ENCODE measurements at places on chromosomes 16 and 17.
A peak's percentile ranks its signal among the peaks of the same experiment; 100 is the strongest.

GRCh38 chr16:11727796-11728543 is 14.7 kb downstream of the TXNDC11 start:
- DNase-seq: no peak

DNA sequence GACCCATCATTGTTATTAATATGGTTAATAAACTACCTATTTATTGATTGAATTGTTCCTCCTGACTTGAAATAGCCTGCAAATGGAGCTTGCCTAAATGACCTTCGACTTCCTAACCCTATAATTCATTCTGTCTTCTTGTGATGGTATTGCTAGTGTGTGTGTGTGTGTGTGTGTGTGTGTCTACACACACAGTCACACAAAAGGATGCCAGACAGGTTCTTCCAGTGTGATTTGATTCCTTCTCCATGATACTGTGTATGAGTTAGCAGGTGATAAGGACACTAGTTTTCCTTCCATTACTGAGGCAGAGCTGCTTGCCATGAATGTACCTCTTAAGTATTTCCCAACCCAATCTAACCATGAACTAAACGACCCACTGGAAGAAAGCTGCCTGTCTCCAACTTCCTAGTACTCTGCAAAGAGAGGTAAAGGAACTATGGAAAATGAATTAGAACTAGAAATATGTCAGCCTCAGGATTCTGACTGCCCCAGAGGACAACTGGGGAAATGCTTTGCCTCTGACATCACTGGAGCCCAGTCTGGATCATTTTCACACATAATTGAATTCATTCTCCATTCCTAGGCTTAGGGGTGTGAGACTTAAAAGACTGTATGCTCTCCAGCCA is 3.5 kb upstream of the CDC6 start:
- no peak for DNase-seq

- DNase-seq: no peak
Observed at GRCh38 chr17:68868708-68869107, 86.5 kb downstream of the ABCA8 start.

DNA sequence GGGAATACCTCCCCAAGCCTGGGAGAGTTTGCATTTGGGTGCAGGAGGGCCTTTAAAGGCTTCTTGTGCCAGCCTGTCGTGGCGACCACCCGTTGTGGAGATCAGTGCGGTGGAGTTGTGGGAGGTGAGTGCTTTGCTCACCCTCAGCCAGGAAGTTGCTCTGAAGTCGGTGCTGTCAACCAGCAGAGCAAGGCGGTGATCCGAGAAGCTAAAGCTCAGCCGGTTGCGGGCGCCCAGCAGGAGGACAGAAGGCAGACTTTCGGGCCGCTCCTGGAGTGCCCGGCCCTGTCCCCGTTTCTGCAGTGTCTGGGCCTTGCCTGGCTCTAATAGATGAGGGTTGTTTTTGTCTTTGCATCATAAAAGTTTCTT is 1.4 kb downstream of the UBE2I start:
- no peak for DNase-seq

DNA sequence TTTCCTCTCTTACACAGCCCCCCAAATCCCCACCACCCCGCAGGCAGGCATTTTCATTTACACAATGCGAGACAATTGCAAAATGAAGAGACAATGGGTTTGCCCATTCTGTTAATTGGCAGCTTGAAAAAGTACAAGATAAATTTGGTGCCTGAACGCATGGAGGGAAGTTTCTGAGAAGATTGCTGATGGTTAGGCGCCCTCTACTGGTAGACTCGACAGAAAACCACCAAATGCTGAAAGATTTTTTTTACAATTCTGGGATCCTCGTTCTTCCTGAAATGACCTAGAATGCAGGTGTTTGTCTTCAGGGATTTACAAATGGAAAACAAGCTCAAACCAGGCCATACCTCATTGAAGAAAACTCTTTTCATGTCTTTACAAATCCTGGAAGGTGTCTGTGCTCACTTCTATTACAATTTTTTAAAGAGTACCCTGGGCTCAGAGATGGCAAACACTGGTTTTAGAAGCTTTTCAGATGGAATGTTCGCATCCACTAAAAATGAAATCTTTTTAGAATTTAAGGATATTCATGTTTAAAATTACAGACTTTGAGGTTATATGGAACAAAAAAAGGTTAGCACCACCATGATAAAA is 338.5 kb downstream of the PMP22 start:
- peak; percentile 75 for DNase-seq

DNA sequence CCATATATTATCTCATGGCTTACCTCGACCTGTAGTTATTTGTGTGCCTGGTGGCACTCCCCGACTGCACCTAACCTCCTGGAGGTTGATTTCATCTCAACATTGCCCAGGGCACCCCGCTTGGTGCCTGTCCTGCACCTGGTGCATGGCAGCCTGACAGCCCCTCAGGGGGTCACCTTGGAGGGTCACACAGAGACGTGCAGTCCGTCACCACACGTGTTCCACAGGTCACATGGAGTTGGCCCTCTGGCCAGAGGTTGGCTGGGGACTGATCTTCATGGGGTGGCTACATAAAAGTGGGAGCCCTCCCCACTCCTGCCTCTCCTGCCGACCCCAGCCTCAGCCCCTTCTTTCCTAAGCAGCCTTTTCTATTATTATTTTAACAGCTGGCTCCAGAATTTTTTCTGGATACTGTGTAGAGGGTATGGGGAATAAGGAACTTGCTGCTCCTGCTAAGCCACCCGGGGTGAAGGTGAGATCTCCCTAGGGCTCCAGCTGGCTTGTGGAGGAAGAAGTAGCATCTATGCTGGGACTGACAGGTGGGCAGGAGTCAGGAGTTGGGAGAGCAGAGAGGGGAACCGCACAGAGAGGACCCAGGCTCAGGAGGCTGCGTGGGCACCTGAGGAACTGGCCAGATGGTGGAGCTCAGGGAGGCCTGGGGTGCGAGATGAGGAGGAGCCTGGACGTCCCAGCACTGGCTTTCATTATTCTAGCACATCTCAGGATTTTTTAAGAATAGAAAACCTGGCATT is 12.5 kb upstream of the NKD1 start:
- DNase-seq: no peak

DNA sequence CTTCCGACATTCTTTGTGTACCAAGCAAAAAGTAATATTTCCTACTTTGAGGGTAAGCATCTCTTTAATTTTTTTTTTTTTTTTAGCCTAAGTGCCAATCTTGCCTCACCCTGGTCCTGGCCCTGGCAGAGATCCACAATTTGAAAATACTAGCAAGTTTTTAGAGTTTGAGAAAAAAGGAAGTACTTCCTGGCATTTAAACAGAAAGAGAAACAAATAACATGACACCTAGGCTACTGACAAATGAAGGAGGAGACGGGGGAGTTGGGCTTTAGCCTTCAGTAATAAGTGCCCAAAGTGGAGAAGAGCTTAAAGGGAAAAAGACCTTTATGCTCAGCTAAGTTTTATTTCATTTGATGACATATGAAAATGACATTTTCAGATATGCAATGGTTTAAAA is 92.8 kb downstream of the HS3ST3A1 start:
- DNase-seq: no peak

- DNase-seq: no peak
Observed at GRCh38 chr16:57324749-57325148, 33.8 kb upstream of the CCL22 start.

DNA sequence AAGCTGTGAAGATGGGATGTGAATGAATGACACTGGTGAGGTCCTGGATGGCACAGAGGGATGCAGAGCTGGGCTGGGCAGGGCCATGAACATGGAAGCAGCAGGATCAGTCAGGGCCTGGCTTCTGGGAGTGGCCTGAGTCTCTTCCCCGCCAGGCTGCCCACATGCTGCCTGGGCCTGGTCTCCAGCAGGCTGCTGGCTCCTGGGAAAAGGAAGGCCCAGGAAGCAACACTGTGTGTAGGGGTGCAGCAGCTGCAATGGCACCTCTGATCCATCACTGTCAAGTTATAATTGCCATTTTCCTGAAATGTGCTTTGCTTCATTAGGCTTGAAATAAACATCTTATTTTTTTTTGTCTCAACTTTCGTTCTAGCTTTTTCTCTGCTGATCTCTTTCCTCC is 260.2 kb upstream of the N4BP1 start:
- no peak for DNase-seq

- peak; percentile 72 for DNase-seq
Observed at GRCh38 chr17:56653877-56654276, 60.4 kb downstream of the NOG start.

- DNase-seq: no peak
Observed at GRCh38 chr17:36475346-36475970, 11.0 kb upstream of the ZNHIT3 start.

GRCh38 chr16:76768316-76768715 is 422.7 kb upstream of the MON1B start:
- DNase-seq: no peak

DNA sequence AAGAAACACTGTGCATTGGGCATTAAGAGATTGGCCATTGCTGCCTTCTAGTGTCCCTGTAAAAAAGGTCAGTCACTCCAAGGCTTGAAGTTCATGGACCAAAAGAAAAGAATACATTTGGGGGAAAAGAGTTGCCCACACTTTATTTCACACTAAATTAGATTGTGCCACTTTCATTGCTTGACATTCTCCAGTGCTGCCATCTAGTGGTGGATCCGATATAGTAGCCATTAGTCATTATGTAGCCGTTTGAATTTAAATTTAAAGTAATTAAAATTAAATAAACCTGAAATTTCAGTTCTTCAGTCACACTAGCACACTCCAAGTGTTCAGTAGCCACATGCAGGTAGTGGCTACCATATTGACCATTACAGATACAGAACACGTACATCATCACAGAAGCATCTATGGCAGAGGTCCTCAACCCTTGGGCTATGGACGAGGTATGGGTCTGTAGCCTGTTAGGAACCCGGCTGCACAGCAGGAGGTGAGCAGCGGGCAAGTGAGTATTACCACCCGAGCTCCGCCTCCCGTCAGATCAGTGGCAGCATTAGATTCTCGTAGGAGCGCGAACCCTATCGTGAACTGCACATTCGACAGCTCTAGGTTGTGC is 21.9 kb upstream of the CDH5 start:
- peak; percentile 31 for DNase-seq

DNA sequence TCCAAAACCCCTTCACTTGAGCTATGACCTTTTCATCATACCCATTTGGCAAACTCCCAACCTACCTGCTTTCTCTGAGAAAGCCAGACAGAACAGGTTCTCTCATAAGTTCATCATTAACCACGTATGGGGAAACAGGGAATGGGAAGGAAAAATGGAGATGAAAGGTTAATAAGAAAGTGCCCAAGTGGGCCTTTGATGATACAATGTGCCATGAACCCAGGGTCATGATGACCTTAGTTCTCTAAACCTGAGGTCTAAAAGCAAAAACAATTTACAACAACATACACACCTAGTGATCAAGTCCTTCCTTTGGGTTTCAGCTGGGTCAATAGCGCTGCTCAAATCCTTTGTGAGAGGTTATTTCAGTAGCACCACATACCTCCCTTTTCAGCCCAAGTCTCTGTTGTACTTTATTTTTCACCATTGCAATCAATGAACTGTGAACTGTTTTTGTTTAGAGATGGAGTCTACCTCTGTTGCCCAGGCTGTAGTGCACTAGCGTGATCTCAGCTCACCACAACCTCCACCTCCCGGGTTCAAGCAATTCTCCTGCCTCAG is 14.5 kb upstream of the RANGRF start:
- no peak for DNase-seq

DNA sequence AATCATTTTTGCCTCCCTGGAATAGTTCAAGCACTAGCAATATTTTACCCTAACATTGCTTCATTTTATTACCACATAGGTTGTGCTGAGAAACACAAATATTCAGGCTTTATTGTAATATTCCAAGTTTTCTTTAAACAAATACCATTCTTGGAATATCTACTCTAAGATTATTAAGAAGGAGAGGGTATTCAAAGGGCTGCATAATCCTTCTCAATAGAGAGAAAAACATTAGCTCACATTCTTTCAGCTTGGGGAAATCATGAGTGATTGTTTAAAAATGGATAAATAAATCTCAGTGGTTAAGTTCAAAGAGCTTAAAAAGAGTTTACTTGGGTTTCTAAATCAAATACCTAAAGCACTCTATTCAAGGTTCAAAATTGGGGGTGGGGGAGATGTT is 111.9 kb upstream of the CORO6 start:
- no peak for DNase-seq

DNA sequence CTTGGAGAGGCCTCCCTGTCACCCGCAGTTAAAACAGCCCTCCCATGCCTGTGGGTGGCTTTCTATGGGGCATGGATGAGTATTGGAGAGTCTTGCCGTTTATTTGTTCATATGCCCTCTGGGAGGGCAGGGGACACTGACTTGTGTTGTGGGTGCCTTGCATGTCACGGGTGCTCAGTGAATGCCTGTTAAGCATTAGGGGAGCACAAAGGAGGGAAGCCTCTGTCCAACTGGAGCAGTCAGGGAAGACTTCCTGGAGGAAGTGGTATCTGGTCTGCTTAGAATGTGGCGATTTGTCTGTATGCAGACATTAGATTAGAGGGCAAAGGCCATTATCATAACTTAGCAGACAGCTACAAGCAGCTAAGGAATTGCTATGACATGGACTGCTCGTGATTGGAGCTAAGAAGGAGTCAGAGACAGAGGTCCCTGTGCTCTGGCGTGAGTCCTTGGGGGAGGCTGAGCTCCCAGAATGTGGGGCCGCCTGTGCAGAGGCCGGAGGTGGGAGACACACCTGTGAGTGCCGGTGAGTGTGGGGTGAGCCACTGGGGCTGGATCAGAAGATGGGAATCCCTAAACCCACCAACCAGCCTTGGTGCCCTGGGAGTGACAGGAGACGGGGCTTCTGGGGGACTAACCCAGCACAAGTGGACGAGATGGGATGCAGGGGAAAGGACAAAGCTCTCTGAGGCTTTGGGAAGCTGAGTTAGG is 286.1 kb downstream of the SEC14L1 start:
- DNase-seq: no peak

- DNase-seq: no peak
Observed at GRCh38 chr17:1504866-1505265, 11.5 kb downstream of the INPP5K start.

DNA sequence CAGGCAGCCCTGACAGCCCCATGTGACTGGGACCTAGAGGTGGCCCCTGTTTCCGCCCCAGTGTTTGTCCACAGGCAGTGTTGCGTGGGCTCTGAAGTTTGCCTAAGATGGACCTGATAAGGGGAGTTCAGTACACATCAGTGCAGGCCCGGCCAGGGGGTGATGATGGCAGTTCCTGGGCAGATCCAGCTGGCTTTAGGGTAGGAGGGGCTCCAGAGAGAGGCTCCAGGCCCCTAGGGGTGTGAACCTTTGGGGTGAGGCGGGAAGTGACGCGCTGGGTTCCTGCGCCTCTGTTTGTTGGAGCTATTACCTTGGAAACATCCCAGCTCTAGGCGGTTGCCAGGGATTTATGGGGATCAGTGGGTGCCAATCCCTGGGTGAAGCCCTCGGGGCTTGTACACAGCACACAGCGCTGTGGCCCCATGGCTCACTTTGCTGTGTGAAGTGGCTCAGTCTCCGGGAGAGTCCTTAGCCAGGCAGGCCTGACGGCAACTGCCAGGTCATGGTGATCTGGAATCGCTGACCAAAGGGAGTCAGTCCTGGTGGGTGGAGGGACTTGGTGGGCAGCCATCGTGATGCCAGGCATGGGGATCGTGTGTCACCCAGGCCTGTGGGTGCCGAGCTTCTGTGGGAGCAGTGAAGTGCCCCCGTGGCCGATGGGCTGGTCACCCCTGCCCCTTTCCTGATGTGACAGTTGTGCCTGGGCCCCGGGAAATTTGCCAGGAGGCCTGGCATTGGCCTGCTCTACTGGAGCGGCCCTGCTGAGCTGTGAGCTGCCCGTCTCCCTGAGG is 146.1 kb downstream of the SEC14L1 start:
- DNase-seq: peak; percentile 99
